ENCODE measurements at places on chromosomes 16 and 17.

- DNase-seq, result peak; percentile 64
These were observed 17.8 kb downstream of the ACTG1 start for GRCh38 chr17:81494626-81495377.

DNA sequence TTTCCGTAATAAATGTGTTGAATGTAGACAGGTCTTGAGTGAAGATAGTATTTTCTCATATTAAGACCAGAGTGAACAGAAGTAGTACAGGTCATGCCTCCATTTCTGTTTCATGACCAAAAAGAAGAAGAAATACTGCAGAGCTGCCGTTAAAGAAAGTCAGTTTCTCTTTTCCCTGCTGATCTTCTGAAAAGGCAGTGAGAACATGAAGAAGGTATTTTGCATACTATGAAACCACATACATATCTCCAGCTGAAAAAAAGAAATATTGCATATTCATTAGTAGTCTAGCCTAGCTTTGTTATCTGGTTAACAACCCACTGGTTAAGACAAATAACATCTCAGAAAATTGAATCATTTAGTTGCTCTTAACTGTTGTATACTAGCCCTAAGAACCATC lies 138.4 kb downstream of the PHKB start:
- no peak for DNase-seq

- DNase-seq, result peak; percentile 80
These were observed 12.3 kb downstream of the RAI1 start for GRCh38 chr17:17693253-17694168.

DNA sequence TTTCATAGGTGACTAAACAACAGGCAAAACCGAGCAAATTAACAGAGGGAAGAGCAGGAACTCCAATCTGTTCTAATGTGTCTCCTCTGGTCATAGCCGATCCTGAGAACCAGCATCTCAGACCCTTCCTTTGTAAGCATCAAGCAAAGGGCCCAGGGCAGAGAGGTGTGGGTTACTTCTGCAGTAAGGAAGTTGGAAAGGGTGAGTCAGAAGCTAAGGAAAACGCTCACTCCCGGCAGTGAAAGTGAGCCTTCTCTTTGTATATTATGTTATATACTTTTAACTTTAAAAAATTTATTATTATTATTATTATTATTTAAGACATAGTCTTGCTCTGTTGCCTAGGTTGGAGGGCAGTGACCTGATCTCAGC lies 77.7 kb downstream of the MRM3 start:
- DNase-seq, result no peak

GRCh38 chr16:17382514-17382913 lies 88.2 kb downstream of the XYLT1 start:
- no peak for DNase-seq

DNA sequence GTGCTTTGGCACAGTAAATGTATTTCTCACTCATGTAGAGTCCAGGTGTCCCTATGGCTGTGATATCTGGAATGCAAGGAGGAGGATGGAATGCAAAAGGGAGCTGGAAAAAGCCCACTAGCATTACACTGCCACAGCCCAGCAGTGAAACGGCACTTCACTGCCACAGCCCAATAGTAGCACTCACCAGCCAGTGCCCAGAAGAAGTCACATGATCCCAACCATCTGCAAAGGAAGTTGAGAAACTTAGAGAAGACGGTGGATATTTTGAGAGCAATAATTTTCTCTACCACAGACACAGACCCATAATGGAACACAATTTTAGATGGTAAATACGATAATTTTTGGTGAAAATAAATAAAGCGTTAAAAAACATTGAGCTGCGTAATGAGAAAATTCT lies 51.8 kb downstream of the C16orf82 start:
- no peak for DNase-seq

GRCh38 chr17:63631626-63632025 lies 9.4 kb downstream of the MAP3K3 start:
- DNase-seq, result no peak
